Naive thymus-derived CD4-positive, alpha-beta T cell (primary cell): ENCODE measurements at places on chromosomes 1 and 21. TPM values are rescaled to one million over a fixed set of nuclear protein-coding genes. Genes with fewer than 3 reads are reported as not detected.

DNA sequence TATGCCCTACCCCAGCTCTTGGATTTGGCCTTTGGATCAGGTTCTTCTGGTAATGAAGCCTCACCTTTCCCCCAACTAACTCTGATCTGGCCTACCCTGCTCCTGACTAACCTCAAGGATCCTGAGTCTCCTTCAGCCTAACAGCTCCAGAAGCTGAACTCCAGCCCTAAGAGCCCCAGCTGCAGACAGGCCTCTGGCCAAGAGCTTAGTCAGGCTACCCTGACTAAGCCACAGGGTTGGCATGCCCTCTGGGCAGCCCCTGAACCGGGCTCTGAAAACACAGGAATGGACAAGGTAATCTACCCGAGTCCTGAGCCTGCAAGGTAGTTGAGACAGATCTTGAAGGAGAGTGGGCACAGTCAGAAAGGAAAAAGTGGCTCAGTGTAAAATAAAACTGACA lies 29.4 kb downstream of the COA7 start:
- no peaks in the 10 kb centered on the region for H3K27me3 ChIP-seq
- H3K27ac ChIP-seq, result no peak overlapping the region
- DNase-seq, result no peak
- H3K36me3 ChIP-seq, result no peaks in the 10 kb centered on the region

GRCh38 chr1:177591155-177591554 lies 378.7 kb downstream of the SEC16B start:
- no peak for DNase-seq
- no peak overlapping the region for H3K4me3 ChIP-seq
- no peak overlapping the region for H3K27ac ChIP-seq
- no peaks in the 10 kb centered on the region for H3K27me3 ChIP-seq

DNA sequence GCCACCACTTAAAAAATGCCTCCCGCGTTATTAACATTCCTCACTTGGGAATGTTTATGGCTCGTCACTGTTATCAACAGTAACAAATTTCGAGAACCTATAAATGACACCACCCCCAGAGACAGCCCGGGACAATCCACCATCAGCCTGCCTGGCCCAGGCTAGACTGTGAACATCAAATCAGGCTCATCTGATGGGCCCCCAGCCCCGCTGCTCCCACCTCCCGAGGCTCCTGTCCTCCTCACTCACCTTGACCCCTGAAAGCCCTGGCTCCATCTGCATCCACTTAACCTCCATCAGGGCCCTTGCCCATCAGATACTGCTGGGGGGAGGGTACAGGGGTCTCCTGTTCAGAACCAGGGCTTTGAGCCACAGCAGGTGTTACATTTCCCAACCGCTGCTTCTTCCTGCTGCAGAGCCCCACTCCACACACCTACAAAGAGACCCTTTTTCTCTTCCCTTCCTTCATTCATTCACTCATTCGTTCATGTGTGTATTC lies 156.5 kb upstream of the VAMP3 start:
- no peaks in the 10 kb centered on the region for H3K4me1 ChIP-seq
- no peak overlapping the region for H3K4me3 ChIP-seq
- no peaks in the 10 kb centered on the region for H3K36me3 ChIP-seq
- H3K27me3 ChIP-seq, result no peaks in the 10 kb centered on the region

The OR14K1 gene
- not detected for polyA plus RNA-seq

The RNASEL gene
- polyA plus RNA-seq, result 8.2 TPM

GRCh38 chr1:165298203-165298820 lies 58.2 kb downstream of the LMX1A start:
- H3K27ac ChIP-seq, result no peak overlapping the region
- no peaks in the 10 kb centered on the region for H3K4me1 ChIP-seq
- no peak for DNase-seq
- no peak overlapping the region for H3K4me3 ChIP-seq
- H3K27me3 ChIP-seq, result no peaks in the 10 kb centered on the region

GRCh38 chr21:35530766-35531165 lies 481.7 kb upstream of the RUNX1 start:
- H3K27ac ChIP-seq, result no peak overlapping the region
- peaks cover 7% of the 10 kb centered on the region for H3K4me1 ChIP-seq
- DNase-seq, result no peak
- no peaks in the 10 kb centered on the region for H3K36me3 ChIP-seq
- no peak overlapping the region for H3K4me3 ChIP-seq

- peaks cover 21% of the 10 kb centered on the region for H3K4me1 ChIP-seq
- no peaks in the 10 kb centered on the region for H3K27me3 ChIP-seq
- no peak overlapping the region for H3K4me3 ChIP-seq
- H3K27ac ChIP-seq, result peak overlapping the region; percentile 6
- no peak for DNase-seq
- H3K36me3 ChIP-seq, result no peaks in the 10 kb centered on the region
Observed at GRCh38 chr1:58884706-58885661, 101.1 kb upstream of the JUN start.

- no peaks in the 10 kb centered on the region for H3K4me1 ChIP-seq
- H3K27ac ChIP-seq, result no peak overlapping the region
- H3K4me3 ChIP-seq, result no peak overlapping the region
- no peaks in the 10 kb centered on the region for H3K27me3 ChIP-seq
- DNase-seq, result no peak
Observed at GRCh38 chr1:231590453-231591198, 36.0 kb upstream of the DISC1 start.

DNA sequence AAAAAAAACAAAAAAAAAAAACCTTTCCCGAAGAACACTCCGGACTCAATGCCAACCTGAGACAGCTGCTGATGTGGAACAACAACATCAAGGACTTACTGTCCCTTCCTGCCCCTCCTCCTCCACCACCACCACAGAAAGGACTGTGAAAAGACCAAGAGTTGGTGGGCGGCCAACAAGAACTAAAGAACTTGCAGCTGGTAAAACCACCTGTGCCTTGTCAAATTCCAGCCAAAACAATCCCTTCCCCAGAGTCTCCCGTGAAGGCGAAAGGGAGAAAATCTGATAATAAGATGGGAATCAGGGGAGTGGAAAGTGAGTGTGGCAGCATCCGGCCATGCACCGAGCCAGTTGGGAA lies 88.9 kb downstream of the PROX1 start:
- H3K36me3 ChIP-seq, result no peaks in the 10 kb centered on the region
- no peak overlapping the region for H3K4me3 ChIP-seq
- H3K4me1 ChIP-seq, result no peaks in the 10 kb centered on the region
- H3K27me3 ChIP-seq, result no peaks in the 10 kb centered on the region

GRCh38 chr1:213122514-213122929 lies 71.5 kb downstream of the RPS6KC1 start:
- no peaks in the 10 kb centered on the region for H3K27me3 ChIP-seq
- no peaks in the 10 kb centered on the region for H3K4me1 ChIP-seq
- no peak overlapping the region for H3K4me3 ChIP-seq

The CLEC20A gene
- polyA plus RNA-seq, result not detected
